ENCODE measurements at places on chromosomes 6 and 20.

DNA sequence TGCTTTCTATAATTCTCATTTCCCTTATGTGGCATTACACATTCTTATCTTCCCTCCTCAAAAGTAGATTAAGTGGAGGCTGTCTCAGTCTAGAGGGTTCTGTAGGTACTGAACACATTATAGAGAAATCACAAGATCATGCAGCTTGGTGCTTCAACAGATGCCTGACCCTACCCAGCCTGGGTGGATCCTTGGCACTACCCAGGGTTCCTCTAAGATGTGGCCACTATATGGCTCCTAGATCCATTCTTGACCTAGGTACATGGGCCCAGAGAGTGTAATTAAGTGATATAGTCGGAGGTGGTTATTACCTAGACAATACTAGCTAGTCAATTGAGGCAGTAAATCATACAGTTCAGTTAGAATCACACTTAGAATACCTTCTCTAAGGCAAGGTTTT is 213.9 kb downstream of the AKAP7 start:
- DNase-seq: no peak

DNA sequence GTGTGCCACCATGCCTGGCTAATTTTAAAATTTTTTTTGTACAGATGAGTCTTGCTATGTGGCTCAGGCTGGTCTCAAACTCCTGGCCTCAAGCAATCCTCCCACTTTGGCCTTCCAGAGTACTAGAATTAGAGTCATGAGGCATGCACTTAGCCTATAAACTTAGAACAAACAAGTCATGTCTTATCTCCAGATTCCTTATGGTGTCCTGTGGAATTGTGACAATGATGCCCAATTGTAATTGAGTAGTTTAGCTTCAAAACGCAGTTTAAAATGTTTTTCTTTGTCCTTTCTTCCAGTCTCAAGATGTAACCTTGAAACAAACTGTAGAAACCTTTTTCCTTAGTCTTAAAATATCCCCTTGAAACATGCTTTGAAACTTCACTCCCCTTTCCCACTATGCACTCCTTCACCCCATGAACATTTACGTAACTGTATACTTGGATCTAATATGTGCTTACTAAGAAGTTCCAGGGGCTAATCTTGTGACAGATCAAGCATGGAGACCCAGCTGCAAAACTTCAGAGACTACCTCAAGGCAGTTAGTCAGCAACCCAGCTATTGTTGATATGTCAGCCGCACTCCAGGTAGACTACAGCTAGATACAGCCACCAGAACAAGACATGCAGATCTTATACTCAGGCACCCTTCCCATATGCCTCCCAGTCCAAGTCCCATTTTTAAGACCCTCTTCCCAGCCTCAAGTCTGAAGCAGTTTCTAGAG is 46.2 kb downstream of the MAN1A1 start:
- no peak for DNase-seq

- DNase-seq: no peak
These were observed 130.8 kb downstream of the BTBD9 start for GRCh38 chr6:38508894-38509293.

GRCh38 chr20:61426352-61426751 is 174.3 kb downstream of the CDH4 start:
- no peak for DNase-seq

All from SIG-M5 (cell line).